ENCODE measurements at places on chromosomes 3 and 15.

GRCh38 chr3:139307072-139307491, 36.7 kb upstream of the MRPS22 start:
- no peak for DNase-seq

DNA sequence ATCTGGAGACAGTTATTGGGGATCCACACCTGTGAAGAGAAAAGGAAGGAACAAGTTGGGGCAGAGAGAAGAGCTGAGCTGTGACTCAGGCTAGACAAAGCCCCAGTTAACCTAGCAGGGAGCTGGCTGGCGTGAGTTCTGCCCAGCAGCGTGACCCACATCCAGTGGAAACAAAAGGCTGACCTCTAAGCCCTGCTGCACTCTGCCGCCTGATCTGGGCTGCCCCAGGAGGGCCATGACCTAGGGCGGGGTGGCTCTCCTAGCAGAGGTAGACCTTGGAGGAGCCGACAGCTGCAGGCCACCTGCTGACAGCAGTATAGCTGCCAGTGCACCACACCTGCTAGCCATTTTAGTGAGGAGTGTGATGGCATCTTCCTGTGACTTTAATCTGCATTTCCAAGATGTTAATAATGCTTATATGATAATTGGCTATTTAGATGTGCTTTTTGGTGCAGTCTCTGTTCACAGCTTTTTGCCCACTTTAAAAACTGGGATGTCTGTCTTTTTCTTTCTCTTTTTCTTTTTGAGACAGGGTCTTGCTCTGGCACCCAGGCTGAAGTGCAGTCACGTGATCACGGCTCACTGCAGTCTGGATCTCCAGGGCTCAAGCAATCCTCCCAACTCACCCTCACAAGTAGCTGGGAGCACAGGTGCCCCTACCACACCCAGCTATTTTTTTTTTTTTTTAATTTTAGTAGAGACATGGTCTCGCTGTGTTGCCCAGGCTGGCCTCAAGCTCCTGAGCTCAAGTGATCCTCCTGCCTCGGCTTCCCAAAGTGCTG, 78.1 kb downstream of the LSM3 start:
- DNase-seq, result no peak

DNA sequence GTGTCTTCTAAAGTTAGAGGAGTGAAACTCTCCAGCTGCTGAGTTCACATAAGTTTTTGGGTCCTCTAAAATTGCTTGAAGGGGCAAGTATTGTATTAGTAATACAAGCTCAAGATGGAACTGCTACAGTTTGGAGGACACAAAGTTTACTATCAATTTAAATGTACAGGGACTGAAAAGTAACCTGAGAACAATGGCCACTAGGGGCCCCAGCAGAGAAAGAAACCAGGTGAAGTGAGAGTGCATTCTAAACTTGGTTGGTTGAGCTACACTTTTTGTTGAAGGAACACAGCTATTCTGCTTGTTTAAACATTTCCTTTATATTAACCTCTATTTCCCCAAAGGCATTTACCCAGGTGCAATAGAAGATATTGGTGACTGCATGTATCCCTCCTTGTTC, 755.5 kb downstream of the GBE1 start:
- no peak for DNase-seq

DNA sequence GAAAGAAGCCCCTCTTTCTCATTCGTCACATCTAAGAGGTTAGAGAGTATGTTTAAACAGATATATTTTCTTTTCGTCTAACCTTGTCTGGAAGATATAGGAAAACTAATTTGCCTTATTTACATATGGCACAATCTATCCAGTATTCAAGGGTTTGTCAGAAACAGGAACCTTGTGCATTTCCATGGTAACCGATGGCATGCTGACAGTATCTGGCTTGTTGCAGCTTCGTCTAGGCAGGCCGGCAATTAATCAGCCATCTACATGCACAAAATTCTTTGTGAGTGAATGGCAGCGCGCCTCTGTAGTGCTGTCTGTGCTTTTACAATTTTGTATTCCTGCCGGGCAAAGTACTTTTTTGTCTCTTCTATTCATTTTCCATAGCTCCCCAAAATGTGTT, 294.0 kb upstream of the SOX2 start:
- DNase-seq, result no peak

DNA sequence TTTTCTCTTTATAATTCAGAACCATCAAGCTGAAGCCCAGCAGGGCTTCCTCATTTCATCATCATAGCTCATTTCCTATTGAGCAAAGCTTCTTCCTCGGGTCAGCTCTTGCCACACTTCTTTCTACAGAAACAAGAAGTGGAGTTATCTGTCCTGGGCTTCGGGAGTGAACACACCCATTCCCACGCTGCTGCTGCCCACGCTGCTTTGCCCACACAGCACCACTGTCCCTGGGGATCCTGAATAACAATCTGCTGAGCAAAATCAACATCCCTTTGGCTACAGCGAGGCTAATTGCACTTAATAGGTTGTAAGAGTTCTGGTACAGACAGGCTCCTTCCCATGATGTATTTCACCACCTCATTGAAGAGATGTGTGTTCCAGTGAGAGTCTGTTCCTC, 23.7 kb downstream of the CEP19 start:
- peak; percentile 19 for DNase-seq

GRCh38 chr15:101156509-101157159, 95.2 kb downstream of the CHSY1 start:
- DNase-seq, result no peak

DNA sequence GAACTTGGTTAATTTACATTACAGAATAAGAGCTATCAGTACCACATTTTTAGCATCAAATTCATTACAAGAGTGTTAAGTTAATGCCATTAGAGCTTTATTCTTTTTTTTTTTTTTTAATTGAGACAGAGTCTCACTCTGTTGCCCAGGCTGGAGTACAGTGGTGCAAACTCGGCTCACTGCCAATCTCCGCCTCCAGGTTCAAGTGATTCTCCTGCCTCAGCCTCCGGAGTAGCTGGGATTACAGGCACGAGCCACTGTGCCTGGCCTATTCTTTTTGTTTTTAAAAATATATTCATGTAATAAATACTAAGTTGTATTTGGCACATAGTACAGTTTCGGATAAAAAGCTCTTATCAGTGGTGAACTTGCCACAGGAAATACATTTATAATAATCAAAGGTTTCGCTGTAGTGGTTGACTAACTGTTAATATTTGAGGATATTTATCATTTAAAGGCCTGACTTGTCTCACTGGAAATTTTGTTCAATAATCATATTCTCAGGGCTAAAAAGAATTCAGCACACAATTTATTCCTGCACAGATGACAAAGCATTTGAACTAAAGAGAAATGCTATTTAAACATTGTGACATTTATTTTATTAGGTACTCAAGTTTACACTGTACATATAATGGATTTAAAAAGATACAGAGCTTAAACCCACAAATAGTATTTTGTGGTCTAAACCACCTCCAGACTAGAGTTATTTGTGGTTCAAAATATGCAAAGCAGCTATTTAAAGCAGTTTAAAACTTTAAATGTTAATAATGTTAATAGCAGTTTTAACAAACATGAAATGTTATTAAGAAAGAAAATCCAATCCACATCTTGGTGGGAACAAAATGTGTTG, 6.1 kb upstream of the LEKR1 start:
- DNase-seq, result no peak
